SJCRH30 (cell line): ENCODE measurements at places on chromosomes 7 and 10.

DNA sequence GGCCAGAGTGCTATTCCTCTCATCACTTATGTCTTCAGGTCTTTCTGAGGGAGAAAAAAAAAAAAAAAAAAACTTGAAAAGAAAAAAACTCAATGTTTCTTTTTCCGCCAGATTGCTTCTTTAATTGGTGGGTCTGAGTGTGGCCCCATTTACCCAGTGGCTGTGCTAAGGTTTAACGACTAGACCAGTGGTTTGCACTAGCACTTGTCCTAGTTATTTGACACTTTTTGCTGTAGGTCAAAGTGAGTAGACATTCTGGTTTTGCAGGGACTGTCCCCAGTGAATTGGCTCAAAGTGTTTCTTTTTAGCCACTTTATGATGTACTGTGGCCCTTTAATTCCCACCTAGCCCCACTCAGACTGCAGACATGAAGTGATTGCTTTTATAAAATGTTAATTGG lies 273.3 kb downstream of the PTEN start:
- no peak for DNase-seq

- DNase-seq, result no peak
Observed at GRCh38 chr7:70669854-70670253, 462.1 kb upstream of the GALNT17 start.

- DNase-seq, result no peak
Observed at GRCh38 chr7:157410831-157411556, 74.2 kb downstream of the DNAJB6 start.

DNA sequence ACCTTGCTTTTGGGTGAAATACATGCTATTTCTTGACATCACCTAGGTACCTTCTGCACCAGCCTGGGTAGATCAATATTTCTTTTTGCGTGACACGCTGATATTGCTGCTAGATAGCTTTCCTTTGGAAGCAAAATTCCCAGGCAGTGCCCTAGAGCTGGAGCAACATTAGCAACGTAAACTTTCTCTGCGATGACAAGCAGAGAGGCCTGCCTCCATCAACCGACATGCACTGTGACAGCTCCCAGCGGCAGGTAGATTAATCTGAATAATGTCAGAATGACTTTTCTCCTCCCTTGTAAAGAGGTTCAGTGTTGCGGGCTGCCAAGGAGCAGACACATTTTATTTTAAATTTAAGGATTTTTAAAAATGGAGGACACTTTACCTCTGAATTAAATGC lies 307.4 kb downstream of the GALNT17 start:
- DNase-seq, result no peak
